CD4-positive, alpha-beta T cell treated with Interleukin-17A for 1 hour (primary cell): ENCODE measurements at places on chromosomes 12 and 14.

DNA sequence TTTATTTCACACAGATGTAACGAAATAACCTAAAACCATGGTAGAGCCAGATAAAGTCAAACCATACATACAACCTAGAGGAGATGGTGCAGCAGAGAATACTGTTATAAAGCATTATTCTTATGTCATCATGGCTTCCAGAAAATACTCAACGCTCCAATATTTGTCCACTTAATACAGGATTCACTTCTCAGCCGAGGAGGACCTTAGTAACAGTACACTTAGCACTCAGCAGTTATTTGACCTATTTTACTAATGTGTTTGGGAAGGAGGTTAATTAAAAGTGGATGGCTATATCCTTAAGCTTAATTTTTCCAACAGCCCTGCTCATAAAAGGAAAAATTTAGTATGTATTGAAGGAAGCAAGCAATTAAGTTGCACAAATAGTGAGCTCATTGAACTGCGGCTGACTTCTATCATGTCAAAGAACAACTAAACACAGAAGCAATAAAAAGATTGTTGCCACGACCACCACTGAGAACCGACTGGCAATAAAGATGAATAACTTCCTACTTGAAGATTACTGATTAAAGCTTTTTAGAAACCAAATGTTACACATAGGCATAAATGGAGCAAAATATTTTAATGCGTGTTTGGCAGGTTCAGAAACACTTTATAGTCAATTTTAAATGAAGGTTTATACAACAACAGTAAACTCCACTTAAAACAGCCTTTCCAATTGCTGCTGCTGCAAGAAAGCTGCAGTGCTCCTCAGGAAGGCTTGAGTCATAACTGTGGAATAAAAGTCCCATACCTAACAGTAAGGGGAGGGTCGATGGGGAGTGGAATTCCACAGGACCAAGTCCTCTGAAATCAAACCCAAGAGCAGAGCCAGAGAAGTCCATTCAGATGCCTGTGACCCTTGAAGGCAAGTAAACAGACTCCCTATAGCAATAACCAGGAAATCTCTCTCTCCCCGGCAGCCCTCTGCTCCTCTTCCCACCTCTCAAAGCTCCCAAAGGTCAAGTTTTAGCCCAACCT, 218.9 kb upstream of the CDKN3 start:
- no peak for DNase-seq

DNA sequence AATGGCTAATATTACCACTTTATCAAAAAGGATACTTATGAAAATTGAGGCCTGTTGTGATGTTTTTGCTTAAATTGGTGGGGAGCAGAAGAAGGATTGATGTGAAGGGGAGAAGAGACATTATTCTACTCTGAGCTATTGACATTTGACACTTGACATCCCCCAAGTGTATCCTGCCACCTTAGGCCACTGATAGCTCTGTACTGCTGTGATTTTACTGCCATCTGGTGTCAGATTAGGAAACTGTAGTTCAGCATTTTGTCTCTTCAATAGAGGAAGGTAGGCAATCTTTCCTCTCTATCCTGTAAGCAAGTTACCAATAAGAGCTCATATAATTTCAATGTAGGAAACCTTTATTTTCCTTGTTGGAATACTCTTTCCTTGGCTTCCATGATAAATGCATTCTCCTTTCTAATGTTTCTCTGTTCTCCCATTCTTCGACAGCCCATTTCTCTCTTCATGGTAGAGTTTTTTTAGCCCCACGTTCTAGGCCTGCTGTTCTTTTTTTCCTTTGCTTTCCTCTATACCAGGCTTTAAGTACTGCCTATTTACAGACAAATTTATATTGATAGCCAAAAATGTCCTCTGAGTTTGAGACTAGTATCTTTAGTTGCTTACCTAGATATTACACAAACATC, 46.3 kb downstream of the PPHLN1 start:
- DNase-seq = peak; percentile 67

DNA sequence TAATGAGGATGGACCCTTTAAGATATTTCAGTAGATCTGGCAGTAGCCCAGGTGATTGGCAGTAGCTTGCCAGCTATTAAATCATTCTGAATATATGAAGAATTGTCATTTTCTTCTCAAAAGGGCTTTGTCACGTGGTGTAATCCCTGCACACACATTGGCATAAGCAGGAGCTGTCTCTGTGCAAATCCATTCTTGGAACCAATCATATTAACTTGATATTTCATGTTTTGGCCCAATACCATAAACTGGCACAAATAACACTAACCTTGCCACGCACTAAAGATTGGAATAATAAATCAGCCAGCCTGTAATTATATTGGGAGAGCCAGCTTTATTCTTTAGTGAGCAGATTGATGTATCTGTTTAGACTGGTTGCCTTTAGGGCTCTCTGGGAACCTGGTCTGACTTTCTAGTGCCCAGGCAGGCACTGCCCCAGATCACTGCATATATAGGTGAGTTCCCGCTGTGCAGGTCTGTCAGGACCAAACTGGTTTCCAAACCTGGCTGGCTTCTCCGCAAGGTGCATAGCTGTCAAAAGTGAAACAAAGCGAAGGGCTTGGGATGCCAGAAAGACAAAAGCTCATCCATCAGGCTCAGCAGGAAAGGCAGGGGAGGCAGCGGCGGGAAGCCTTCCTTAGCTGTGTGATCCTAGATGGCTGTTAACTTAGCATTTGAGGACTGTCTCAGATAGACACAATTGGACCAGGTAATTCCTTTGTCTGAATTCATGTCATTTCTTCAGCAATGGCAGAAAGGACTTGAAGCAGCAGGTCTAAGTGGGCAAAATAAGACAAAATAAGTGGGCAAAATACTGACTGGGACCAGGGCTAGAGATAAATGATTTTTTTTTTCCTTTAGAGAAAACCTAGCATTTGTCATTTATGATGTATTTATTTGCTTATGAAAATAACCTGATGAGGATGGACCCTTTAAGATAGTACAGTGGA, 128.8 kb upstream of the DYRK2 start:
- no peak for DNase-seq

GRCh38 chr12:54421175-54421878, 2.3 kb upstream of the ITGA5 start:
- DNase-seq = no peak

- no peak for DNase-seq
These were observed 486.5 kb downstream of the ZFP36L1 start for GRCh38 chr14:68306265-68306933.

DNA sequence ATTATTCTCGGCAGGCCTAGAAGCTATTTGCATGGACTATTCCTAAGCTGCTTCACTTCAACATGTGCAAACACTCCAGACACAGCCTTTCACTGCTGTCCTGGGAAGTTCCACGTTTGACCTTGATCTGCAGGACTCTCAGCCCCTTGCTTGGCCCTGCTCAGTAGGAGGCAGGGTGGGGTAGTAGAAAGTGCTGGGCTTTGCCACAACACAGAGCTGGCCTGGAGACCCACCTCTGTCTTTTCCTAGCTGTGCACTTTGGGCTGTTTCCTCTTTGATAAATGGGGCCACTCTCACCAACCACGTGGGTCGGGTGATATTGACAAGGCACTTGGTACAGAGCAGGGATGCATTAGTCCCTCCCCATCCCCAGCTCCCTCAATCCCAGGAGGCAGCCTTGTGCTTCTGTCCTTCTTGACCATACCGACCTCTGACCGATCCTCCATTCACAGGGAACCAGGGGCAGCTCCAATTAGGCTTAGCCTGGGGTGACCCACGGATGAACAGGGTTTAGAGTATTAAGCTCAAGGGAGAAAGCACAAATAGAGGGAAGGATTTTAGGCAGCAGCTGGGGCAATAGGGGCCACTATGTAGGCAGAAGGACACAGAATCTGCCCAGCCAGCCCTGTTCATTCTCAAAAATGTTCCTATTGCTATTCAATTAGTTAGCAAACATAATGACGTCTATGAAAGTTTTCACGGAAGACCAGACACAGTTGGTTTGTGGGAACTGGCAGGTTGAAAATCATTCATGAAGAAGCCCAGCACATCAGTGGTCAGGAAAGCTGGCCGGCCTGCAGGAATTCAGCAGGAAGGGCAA, 63.3 kb downstream of the SYNE3 start:
- DNase-seq = no peak

GRCh38 chr12:25436206-25437030, 116.7 kb downstream of the LMNTD1 start:
- peak; percentile 63 for DNase-seq

DNA sequence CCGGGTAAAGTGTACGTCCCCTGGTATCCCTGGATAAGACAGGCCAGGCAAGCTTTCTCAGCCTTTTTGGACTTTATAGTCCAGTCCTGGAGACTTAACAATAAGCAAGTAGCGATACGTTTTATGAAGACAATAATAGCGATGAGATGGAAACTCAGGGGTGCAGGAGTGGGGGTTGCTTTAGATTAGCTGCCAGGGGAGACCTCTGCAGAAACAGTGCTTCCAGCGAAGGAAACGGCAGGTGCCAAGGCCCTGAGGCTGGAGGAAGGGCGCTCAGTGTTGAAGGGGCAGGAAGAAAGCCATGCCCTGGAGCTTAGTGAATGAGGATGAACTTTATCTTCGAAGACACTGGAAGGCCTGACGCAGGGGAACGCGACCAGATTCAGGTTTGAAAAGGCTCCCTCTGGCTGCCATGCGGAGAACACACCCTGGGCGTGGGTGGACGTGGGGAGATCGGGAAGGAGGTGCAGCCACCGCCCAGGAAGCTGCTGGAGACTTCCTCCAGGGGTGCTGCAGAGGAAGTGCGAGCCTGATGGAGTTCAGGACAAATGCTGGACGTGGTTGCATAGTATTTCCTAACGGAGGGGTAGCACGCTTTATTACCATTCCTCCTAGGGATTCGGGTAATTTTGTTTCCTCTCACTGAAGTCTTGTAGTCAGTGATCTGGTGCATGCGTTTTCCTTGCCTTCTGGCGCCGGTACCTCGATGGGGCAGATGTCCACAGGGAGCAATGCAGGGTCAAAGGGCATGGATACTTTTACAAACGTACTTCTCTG, 26.1 kb upstream of the UBC start:
- DNase-seq = peak; percentile 84

DNA sequence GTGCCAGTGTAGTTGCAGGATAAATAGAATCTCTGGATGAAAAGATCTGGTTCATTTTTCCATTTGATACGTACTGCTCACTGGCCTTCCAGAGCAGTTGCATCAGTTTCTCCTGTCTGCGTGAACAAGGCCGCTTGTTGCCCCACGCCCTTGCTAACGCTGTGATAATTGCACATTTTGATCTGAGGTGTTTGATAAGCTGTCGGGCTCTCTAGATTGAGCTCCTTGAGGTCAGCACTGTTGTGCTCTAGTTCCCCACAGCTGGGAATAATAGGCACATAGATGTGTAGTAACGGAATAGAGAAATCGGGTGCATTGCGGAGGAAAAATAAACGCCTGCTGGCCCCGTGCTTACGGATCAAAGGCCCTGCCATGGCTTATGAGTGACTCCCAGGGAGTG, 42.8 kb upstream of the TRAF3 start:
- DNase-seq = no peak

DNA sequence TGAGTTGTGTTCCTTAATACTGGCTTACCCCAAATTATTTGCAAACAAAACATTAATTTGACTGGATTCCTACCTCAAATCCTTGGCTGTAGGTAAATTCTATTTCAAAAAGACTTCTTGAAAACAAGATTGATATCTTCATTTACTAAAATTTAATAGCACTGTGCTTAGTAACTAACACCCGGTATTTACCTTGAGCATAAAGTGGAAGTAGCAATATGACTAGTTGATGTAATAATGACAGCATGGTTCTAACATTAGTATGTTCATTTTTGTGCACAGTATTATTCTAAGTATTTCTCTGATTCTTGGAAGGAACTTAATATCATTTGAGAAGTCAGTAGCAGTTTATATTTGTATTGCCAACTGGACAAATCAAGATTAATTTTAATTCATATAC, 96.8 kb downstream of the PPHLN1 start:
- no peak for DNase-seq

GRCh38 chr14:70919774-70920173, 12.5 kb downstream of the PCNX1 start:
- no peak for DNase-seq

DNA sequence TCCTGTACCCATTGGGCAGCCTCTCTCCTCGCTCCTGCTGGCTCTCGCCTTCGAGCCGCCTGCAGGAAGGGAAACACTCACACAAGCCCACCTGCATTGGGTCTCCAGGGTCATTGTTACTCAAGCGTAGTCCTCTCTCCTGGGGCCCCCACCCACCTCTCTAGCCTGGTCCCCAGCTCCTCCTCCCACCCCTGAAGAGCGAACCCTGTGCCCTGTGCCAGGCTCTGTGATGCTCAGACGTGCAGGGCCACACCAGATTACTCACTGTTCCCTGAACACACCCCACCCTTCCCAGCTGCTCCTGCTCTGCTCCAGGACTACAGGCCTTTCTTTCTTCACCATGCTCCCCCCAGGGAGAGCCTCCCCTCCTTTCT, 88.1 kb downstream of the NINJ2 start:
- no peak for DNase-seq

DNA sequence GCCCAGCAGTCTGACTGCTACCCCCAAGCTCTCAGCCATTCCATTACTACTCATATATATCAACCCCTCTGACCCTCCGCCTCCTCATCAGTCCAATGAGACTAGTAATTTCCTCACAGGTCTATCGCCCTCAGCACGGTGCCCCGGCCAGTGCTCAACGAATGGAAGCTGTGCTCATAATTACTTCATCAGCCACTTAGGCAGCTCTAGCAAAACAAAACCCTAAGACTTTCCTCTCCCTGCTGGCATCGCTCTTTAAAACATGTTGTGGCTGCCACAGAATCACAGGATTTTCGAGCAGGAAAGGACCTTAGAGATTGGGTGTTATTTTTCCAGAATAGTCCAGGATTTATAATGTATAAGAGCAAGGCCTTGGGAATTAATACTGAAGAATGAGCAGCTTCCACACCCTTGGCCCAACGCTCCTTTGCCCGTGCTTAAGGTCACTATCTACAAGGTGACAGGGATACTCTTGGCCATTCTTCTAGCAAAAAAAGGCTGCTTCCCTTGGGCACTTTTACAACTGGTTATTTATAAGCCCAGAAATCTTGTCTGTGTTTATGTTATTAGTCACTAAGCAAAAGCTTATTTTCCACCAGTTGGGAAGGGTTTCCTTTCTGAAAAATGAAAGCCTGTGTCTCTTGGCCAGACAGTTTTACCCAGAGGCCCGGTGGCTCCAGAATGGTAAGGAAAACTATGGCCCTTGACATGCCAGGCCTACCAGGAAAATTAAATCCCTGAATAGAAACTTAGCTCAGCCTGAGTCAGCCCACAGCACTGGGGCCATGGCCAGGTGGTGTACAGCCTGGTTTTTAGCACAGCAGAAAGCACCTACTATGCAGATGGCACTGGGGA, 47.9 kb downstream of the NUAK1 start:
- no peak for DNase-seq
